ENCODE measurements at places on chromosomes 5 and 9. TPM values are rescaled to one million over a fixed set of nuclear protein-coding genes. Genes with fewer than 3 reads are reported as not detected.

GRCh38 chr5:96546120-96546519, 113.1 kb upstream of the PCSK1 start:
- H3K4me3 ChIP-seq: no peak overlapping the region
- DNase-seq: no peak
- no peaks in the 10 kb centered on the region for H3K27me3 ChIP-seq
- no peaks in the 10 kb centered on the region for H3K36me3 ChIP-seq
- H3K4me1 ChIP-seq: no peaks in the 10 kb centered on the region

DNA sequence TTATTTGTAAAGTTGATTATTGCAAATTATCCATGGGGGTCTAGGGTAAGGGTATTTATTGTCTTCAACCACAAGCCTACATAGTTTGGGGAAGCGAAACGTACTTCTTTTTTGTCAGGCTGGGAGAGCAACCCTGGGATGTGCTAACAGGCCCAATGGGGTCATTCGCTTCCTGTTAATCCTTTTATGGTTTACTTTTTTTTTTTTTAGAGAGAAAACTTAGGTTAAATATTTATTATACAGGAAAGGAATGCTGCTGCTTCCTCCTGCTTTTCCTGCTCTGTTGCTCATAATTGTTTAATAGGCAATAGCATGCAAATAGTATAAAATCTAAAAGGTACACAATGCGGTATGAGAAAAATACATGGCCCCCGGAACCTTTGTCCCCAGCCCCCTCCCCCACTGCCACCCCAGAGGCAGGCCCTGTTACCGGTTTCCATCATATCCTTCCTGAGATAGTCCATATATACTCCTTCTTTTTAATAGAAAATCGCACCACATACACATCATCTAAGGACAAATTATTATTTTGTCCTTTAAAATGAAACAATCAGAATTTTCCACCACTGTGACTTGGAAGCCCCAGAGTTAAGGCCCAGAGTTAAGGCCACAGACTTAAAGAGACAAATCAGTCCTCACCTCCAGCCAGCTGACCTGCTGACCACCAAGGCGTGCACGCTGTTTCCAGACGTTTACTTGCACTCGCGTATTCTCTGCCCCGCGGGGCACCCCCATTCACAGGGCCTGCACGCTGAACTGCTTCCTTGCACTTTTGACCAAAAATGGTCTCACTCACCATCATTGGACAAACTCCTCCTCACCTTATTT, 83.9 kb downstream of the NDFIP1 start:
- H3K27me3 ChIP-seq: no peaks in the 10 kb centered on the region
- H3K27ac ChIP-seq: peak overlapping the region; percentile 14
- no peak for DNase-seq
- H3K4me3 ChIP-seq: no peak overlapping the region

DNA sequence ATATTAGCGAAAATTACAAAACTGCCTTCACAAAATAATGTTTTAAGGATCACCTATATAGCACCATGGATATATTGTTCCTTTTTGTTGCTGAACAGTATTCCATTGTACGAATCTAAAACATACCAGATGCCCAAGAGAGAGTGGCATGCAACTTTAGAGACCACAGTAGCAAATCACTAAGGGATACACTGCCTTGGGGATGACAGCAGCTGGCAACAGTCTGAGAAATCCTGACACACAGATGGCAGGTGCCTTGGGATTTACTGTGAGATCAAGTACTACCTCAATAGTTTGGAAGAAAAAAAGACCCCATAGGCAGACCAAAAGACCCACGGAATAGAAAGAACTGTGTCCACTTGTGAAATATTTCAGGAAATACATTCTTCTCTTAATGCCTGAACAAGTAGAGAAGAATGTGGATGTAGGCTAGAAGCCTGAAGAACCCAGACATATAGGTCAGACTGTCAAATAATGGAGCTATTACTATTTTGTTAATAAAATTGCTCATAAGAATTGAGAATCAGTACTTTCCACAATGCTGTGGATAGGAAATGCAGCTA, 53.4 kb downstream of the PLPP1 start:
- H3K27ac ChIP-seq: no peak overlapping the region
- peaks cover 6% of the 10 kb centered on the region for H3K36me3 ChIP-seq
- no peak overlapping the region for H3K4me3 ChIP-seq
- DNase-seq: no peak
- H3K27me3 ChIP-seq: no peaks in the 10 kb centered on the region

NDOR1 gene
- 6.5 TPM for total RNA-seq

- peaks cover 4% of the 10 kb centered on the region for H3K27me3 ChIP-seq
- no peak for DNase-seq
- H3K27ac ChIP-seq: no peak overlapping the region
- no peaks in the 10 kb centered on the region for H3K36me3 ChIP-seq
- no peak overlapping the region for H3K4me3 ChIP-seq
Observed at GRCh38 chr5:150068071-150068470, 18.3 kb downstream of the CSF1R start.

Measured in left ventricle myocardium inferior (tissue), 1 donor.